ENCODE measurements at places on chromosomes 7 and 10.
A peak's percentile ranks its signal among the peaks of the same experiment; 100 is the strongest.

GRCh38 chr10:33570495-33570894, 236.0 kb upstream of the NRP1 start:
- no peak for DNase-seq

- peak; percentile 6 for DNase-seq
Measured at GRCh38 chr7:145698526-145699262, 417.9 kb upstream of the CNTNAP2 start.

GRCh38 chr7:156626220-156626895, 14.2 kb upstream of the RNF32 start:
- DNase-seq = no peak

- DNase-seq = peak; percentile 47
Measured at GRCh38 chr10:74177140-74177677, 26.2 kb downstream of the ADK start.

DNA sequence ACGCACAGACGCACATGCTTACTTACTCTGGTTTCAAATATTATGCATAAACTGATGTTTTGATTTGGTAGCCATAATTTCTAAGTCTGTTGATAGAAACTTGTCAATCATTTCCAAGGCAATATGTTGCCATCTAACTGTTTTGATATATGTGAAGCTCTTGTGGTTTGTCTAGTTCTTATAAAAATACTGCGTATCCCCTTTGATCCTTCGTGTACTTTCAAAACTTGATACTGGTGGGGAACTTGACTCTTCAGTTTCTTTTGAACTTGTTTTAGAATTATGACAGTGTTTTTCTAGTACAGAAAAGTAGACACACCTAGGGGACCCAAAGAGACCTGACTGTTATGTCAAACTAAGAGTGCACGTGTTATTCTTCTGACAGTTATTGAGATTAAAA, 708.0 kb downstream of the LRMDA start:
- no peak for DNase-seq

- DNase-seq = no peak
Measured at GRCh38 chr10:83037653-83038052, 1101.7 kb upstream of the GHITM start.

DNA sequence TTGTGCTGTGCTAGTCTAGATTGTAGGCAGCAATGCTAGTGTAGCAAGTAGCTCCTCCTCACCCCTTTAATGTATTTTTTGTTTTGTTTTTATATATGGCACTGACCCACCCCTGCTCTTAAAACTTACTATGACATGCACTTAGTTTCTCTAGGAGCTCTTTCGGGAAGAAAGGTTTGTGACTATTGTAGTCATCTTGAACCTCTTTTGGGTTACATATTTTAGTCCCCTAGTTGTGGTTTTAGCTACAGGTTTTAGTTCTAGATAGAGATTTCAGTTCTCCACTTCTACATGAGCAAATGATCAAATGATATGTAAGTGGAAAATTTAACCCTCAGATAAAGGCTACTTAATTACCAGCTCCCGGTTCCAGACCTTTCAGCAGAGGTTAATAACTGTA, 14.9 kb downstream of the MINPP1 start:
- no peak for DNase-seq

DNA sequence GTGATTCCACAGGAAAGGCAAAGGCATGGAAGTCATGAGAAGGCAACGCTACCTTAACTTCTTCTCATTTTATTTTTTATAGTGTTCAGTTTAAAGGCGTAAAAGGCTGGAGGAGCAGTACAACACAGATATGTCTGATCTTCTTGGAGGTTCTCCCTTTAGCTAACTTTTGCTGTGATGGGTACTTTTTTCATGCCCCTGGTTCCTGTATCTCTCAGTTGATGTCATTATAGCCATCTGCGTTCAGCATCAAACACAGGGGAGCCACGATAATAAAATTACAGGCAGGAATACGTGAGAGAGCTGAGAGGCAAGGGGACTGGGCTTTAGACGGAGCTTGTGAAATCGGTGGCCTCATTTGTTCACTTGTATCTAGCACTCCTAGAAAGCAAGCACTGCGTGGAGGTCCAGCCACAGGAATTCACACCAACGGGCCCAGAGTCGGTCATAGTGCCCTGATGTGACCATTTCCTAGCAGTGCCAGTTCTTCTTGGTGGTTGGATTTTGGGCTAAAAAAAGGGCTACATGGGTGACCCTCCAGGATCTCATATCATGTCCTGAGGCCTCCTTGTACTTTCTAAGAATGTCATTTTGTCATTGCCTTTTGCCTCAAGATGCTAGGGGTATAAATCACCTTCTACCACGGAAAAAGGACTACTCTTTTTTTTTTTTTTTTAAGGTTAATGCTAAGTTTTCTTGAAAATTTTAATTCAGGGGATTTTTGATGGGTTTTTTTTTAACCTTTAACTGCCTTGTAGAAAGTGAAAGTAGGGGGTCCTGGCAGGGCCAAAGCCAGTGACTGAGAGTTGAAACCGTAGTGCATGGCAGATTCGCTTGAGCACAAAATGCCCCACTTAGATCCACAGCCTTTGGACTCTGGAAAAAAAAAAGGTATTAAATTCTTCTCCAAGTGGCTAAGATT, 191.5 kb downstream of the CELF2 start:
- DNase-seq = no peak

DNA sequence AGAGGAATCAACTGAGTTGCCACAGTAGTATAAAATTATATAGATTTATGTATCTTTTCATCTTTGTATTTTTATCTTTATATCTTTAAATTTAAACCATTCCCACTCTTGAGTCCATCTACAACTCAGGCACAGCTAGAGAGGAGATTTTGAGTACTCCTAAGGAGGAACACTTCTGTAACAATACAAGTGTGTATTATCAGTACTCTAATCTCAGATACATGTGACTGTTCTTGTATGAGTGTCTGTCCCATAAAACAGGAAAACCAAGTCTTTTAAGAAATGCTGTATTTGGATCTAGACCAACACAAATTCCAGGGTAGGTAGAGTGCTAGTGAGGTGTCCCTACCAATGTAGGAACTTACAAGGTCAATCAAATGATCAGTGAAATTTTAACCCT, 1428.0 kb upstream of the LRRTM3 start:
- no peak for DNase-seq

DNA sequence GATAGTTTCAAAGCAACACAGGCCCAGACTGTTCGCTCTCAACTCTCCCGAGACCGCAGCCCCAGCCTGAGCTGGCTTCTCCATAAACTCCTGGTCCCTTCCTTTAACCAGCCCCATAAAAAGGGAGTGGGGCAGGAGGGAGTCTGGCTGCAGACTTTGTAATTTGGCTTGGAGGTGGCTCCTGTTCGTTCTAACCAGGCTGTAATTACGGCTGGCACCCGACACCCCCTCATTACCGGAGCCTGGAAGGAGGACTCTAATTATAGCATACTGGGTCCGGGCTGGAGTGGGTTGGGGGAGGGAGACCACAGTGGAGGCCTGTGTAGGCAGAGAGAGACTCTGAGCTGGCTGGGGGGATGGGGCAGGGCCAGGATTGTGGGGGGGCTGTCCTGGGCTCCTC, 49.7 kb downstream of the UNC5B start:
- no peak for DNase-seq

- DNase-seq = no peak
Measured at GRCh38 chr7:25186436-25186835, 41.9 kb downstream of the NPVF start.

- DNase-seq = no peak
Measured at GRCh38 chr7:20698469-20698868, 83.0 kb downstream of the ABCB5 start.

GRCh38 chr7:28483112-28483511, 70.8 kb downstream of the CREB5 start:
- DNase-seq = no peak

DNA sequence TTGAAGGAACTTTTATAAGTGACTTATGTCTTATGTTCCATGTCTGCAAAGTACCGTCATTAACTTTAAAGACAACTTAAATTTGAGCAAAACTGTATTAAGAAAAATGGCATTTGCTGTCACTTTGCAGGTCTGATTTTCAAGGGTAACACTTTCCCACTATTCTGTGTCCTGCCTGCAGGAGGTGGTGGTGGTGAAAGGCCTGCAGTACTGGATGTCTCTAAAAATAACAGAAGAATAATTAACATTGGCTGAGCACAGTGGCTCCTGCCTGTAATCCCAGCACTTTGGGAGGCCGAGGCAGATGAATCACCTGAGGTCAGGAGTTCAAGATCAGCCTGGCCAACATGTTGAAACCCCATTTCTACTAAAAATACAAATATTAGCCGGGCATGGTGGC, 13.2 kb upstream of the PTER start:
- DNase-seq = no peak

GRCh38 chr10:99809931-99810615, 27.6 kb downstream of the ABCC2 start:
- no peak for DNase-seq

DNA sequence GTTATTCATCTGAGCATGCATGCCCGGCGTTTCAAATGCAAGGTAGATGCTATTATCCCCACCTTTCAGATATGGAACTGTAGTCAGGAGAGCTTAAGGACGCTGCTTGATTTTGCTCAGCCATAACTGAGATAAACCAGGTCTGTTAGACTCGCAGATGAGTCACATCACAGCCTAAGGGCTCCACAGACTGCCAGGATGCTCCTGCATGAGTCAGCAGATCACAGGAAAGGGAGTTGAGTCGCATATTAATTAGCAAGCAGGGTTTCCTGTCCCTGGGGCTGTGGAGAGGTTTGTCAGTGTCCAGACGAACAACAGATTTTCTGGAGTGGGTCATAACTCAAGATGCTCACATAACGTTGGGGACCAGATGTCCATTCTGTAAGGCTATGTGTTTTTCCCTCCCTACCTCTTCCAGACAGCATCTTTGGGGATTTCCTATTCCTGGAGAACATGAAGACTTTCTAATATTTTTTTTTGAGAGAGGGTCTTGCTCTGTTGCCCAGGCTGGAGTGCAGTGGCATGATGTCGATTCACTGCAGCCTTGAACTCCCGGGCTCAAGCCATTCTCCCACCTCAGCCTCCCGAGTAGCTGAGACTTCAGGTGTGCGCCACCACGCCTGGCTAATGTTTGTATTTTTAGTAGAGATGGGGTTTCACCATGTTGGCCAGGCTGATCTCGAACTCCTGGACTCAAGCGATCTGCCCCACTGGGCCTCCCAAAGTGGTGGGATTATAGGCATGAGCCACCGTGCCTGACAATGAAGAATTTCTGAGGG, 36.7 kb downstream of the PFKFB3 start:
- peak; percentile 91 for DNase-seq

DNA sequence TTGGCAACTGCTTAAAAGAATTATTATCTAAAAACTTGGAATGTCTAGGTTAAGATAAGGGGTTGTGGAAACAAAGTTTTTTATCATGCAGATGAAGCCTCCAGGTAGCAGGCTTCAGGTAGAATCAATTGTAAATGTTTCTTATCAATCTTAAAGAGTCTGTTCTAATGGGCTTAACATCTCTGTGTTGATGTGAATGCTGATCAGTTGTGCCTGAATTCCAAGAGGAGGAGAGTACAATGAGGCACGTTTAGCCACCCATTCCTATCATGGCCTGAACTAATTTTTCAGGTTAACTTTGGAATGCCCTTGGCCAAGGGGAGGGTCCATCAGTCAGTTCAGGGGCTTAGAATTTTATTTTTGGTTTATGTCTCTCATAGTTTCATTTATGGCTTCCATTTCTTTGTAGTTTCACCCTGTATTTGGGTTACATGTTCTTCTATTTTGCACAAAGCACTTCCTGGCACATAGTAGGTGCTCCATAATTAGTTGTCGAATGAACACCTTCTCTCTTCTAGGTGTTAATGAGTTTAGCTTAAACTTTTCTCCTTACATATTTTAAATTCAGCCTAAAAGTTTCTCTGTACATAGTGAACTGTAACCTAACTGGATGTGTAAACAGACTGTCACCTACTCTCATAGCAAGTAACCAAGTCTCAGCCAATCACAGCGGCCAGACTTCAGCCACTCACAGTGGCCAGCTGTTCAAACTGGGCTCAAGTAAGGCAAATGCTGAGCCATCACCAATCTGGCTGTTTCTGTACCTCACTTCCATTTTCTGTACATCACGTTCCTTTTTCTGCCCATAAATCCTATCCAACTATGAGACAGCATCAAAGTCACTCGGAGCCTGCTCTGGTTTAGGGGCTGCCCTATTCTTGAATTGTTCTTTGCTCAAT, 34.7 kb downstream of the ALOX5 start:
- DNase-seq = no peak

- DNase-seq = no peak
Measured at GRCh38 chr10:43955002-43955596, 306.4 kb upstream of the ZNF32 start.

- DNase-seq = no peak
Measured at GRCh38 chr7:159201722-159202330, 57.2 kb upstream of the VIPR2 start.

DNA sequence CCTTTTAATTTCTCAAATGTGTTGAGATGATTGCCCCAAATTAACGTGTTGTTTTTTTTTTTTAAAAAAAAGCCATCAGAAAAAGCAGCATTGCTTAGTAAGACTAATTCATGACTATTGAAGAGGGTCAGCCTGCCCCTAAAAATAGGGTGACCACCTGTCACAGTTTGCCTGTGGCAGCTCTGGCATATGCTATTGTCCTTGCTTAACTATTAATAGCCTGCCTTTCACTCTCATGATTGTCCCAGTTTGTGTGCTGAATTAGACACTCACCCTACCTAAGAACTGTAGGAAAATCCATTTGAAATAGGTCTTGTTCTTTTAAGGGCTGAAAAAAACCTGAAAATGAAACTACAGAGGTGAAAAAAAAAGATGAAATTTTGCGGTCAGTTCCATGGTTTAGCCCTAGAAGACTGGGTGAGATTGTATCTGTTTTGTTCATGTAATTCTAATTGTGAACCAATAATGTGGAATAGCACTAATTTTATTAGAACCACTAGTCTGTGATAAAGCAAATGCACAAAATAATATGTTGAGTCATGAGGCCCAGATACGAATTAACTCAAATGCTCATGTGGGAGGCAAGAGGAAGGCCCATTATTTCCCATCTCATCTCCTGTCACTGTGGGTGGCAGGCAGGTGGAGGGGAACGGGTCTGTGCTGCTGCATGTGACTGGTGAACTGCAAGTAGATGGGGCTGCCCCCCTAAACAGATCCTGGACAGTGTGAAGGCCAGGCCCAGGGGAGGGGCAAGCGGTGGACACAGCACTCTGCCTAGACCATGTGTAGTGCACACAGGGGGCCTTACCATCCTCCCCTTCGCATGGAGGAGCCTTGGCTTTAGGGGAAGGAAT, 265.4 kb upstream of the NFE2L3 start:
- DNase-seq = no peak

- no peak for DNase-seq
Measured at GRCh38 chr10:59578741-59579140, 130.9 kb downstream of the SLC16A9 start.

DNA sequence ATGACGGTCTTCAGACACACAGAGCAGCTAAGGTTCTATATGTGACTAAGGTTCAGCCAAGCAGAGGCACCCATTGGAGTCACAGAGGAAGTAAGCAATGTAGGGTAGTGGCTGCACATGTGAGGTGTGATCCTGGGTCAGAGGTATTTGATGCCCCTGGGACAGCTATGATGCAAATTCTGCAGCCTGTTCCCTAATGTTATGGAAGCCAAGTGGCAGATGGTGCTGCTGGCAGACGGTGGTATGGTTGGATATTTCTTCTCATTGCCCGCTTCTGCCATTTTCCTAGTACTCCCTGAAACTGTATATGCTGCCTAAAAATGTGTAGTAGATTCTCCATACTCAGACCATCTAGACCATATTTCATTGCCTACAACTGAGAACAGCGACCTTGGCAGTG, 7.2 kb downstream of the TAS2R16 start:
- no peak for DNase-seq

All from H54 (cell line).